ENCODE measurements at places on chromosomes 5 and 9.
A peak's percentile ranks its signal among the peaks of the same experiment; 100 is the strongest.

- H3K27me3 ChIP-seq, result no peaks in the 10 kb centered on the region
- peak overlapping the region; percentile 62 for H3K27ac ChIP-seq
- peak; percentile 77 for DNase-seq
- peaks cover 15% of the 10 kb centered on the region for H3K4me1 ChIP-seq
- H3K4me3 ChIP-seq, result no peak overlapping the region
Observed at GRCh38 chr9:137720571-137721110, 101.8 kb downstream of the EHMT1 start.

DNA sequence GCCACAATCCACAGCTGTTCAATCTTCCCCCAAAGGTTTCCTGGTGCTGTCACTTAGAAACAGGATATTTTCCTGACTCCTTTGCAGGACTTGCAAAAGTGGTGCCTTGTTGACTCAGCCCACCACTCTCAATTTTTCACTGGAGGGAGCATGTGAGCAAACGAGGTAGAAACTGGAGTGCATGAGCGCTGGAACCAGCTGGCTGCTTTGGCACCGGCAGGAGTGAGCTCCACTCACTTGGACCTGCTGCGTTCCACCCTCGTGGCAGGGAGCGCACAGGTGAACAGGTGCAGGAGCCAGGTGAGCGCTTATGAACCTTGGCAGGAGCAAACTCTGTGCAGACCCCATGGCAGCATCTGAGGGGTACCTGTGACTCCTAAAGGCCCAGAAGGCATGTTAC, 364.1 kb upstream of the RORB start:
- no peak overlapping the region for H3K27ac ChIP-seq
- peak; percentile 28 for DNase-seq
- H3K36me3 ChIP-seq, result no peaks in the 10 kb centered on the region
- peaks cover 5% of the 10 kb centered on the region for H3K27me3 ChIP-seq
- no peaks in the 10 kb centered on the region for H3K4me1 ChIP-seq

GRCh38 chr9:131422241-131422792, 28.4 kb downstream of the PRRC2B start:
- peaks cover 42% of the 10 kb centered on the region for H3K4me1 ChIP-seq
- DNase-seq, result no peak
- H3K36me3 ChIP-seq, result peaks cover 26% of the 10 kb centered on the region
- no peaks in the 10 kb centered on the region for H3K27me3 ChIP-seq
- H3K27ac ChIP-seq, result peak overlapping the region; percentile 78
- H3K4me3 ChIP-seq, result no peak overlapping the region

DNA sequence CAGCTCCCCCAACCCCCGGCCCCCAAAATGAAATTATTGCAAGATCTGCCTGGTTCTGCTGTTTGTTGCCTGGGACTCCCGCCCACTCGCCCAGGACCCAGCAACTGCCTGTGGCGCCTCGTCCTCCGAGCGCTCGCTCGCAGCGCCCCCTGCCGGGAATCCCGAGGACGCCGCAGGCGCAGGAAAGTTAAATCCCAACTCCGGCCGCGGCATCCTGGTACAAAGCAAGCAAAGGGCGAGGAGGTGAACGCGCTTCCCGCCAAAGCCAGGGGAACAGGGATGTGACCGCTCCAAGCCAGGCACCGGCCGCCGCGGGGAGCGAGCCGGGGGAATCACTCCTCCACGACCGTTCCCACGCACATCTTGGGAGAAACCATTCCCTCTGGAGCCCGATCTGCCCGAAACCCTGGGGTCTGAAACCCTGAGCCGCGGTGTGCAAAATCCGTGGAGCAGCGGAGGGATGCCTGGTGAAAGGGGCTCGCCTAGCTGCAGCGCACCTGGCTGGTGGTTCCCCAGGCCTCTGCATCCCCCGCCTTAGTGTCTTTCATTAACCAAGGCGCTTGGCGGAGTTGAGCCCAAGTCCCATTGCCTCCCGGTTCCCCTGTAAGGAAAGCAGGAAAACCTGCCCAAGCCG, 1.3 kb downstream of the SEMA5A start:
- peak; percentile 91 for DNase-seq
- H3K36me3 ChIP-seq, result peaks cover 15% of the 10 kb centered on the region
- H3K4me1 ChIP-seq, result peaks cover 4% of the 10 kb centered on the region
- peak overlapping the region; percentile 59 for H3K4me3 ChIP-seq
- no peaks in the 10 kb centered on the region for H3K27me3 ChIP-seq

DNA sequence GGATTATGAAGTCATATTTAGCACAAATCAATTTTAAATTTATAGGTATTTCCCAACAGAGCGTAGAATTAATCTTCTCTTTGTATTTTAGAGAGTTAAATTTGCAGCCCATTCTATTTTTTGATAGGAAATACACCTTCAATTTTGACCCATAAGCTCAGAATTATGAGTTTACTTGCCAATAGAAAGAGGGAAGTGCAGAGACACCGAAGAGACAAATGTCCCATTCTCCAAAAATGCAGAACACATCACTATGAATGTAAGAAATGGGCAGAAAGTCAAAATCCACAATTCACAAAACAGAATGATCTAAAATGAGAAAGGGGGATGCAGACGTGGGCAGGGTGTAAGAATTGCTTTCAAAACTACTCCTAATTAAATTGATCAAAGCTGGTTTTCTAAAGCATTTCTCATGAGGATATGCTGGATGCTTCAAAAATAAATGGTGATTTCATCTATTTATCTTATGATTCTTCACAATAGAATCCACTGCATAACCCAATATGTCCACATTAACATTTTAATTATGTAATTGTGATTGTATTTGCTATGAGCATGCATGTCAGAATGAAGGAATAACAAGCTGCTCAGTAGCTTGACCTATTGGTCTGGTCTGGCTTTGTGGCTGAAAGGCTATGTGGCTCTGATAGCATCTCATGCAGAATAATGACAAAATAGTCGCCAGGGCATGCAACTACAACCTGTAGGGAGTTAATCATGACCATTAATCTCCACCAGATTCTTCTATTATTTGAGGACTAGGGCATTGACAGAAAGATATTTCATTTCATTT, 550.1 kb upstream of the CDH18 start:
- H3K4me1 ChIP-seq, result no peaks in the 10 kb centered on the region
- DNase-seq, result no peak
- H3K27ac ChIP-seq, result no peak overlapping the region
- H3K4me3 ChIP-seq, result no peak overlapping the region
- no peaks in the 10 kb centered on the region for H3K27me3 ChIP-seq
- no peaks in the 10 kb centered on the region for H3K36me3 ChIP-seq

GRCh38 chr5:1255081-1255561, 29.9 kb downstream of the SLC6A18 start:
- no peak for DNase-seq
- no peak overlapping the region for H3K27ac ChIP-seq
- no peaks in the 10 kb centered on the region for H3K36me3 ChIP-seq
- no peaks in the 10 kb centered on the region for H3K4me1 ChIP-seq
- no peaks in the 10 kb centered on the region for H3K27me3 ChIP-seq

- no peak for DNase-seq
- peaks cover 24% of the 10 kb centered on the region for H3K4me1 ChIP-seq
- no peaks in the 10 kb centered on the region for H3K36me3 ChIP-seq
Observed at GRCh38 chr5:141485321-141486055, 658 bp downstream of the PCDHGC4 start.

GRCh38 chr5:68214482-68215207, 911 bp upstream of the PIK3R1 start:
- DNase-seq, result no peak
- H3K36me3 ChIP-seq, result 0 out of 2 replicates have a peak, but pooled peaks cover 10% of the 10 kb centered on the region
- H3K4me1 ChIP-seq, result peaks cover 12% of the 10 kb centered on the region
- H3K4me3 ChIP-seq, result peak overlapping the region; percentile 61

- no peak overlapping the region for H3K27ac ChIP-seq
- H3K27me3 ChIP-seq, result no peaks in the 10 kb centered on the region
- no peaks in the 10 kb centered on the region for H3K4me1 ChIP-seq
- DNase-seq, result no peak
Observed at GRCh38 chr5:125186911-125187375, 440.5 kb upstream of the ZNF608 start.

DNA sequence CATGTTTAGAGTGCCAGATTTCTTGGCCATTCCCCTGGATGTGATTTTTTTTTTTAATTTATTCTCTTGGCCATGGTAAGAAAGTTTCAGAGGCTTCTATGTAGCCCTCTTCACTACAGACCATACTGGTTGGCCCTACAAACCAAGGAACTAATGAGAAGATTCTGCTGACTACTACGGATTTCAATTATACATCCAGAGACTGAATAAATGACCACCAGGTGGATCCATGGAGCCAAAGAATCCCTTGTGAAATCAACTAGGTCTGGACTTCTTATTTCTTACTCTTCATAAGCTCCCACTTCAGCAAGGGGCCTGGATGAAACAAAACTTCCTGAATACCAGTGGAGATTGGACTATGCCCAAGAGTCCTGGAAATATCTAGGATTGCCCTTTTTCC, 27.6 kb downstream of the ZNF622 start:
- no peak overlapping the region for H3K27ac ChIP-seq
- no peak overlapping the region for H3K4me3 ChIP-seq
- peaks cover under 1% of the 10 kb centered on the region for H3K27me3 ChIP-seq
- DNase-seq, result no peak

DNA sequence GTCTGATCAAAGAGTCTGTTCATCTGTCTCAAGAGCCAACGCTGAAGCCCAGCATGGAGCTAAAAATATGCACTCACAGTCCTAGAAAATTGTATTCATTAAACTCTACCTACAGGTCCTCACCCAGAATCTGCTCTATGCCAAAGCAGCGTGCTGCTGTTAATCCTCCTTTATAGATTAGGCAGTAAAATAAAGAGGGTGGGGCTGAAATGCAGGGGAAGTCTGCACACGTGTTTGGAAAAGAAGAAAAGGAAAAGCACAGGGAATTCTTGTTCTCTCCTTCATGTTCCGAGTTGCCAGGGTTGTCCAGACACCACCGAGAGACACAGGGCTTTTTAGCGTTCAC, 121.4 kb upstream of the TMEM161B start:
- no peaks in the 10 kb centered on the region for H3K27me3 ChIP-seq
- DNase-seq, result no peak
- no peak overlapping the region for H3K4me3 ChIP-seq
- H3K36me3 ChIP-seq, result no peaks in the 10 kb centered on the region

GRCh38 chr5:34970552-34970951, 41.2 kb downstream of the DNAJC21 start:
- H3K36me3 ChIP-seq, result no peaks in the 10 kb centered on the region
- H3K4me3 ChIP-seq, result no peak overlapping the region
- H3K27ac ChIP-seq, result no peak overlapping the region

- no peaks in the 10 kb centered on the region for H3K27me3 ChIP-seq
- no peaks in the 10 kb centered on the region for H3K36me3 ChIP-seq
- DNase-seq, result no peak
- H3K27ac ChIP-seq, result no peak overlapping the region
- no peak overlapping the region for H3K4me3 ChIP-seq
- H3K4me1 ChIP-seq, result no peaks in the 10 kb centered on the region
Observed at GRCh38 chr9:74576176-74576575, 79.0 kb downstream of the RORB start.

DNA sequence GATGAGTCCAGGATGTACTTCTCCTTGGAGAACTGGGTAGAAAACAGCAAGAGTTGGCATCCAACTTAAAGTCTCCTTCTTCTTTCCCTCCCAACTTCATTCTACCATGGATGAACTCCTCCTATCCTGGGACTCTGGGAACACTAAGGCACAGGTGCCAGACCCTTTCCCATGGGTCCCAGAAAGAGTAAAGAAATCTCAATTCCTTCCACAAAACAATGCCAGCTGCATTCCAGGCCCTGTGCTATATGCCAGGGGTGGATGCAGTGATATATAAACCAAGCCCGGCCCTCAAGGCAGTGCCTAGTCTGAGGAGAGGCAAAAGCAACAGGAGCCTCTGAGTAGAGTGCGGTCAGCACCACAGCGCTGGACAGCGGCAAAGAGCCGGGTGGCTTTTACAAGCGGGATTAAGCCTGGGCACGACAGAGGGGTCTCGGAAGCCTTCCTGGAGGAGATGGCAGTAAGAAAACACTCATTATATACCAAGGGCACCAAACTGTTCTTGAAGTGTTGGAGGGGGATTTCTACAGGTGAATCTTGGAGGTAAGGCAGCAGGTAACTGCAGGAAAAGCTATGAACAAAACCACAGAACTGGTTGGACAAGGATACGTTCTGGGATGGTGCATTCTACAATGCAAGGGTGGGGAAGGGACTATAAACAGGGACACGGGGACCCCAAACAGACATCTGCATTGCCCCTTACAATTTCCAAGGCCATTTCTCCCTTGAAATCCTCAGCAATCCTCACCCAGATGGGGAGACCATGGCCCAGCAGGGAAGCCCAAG, 16.4 kb upstream of the TOR2A start:
- no peaks in the 10 kb centered on the region for H3K4me1 ChIP-seq
- no peak for DNase-seq
- H3K4me3 ChIP-seq, result no peak overlapping the region
- no peak overlapping the region for H3K27ac ChIP-seq
- no peaks in the 10 kb centered on the region for H3K36me3 ChIP-seq

GRCh38 chr5:171663311-171664085, 122.1 kb upstream of the SMIM23 start:
- no peak overlapping the region for H3K27ac ChIP-seq
- no peak overlapping the region for H3K4me3 ChIP-seq
- H3K27me3 ChIP-seq, result no peaks in the 10 kb centered on the region
- peaks cover 9% of the 10 kb centered on the region for H3K4me1 ChIP-seq
- H3K36me3 ChIP-seq, result no peaks in the 10 kb centered on the region

- H3K4me1 ChIP-seq, result no peaks in the 10 kb centered on the region
- DNase-seq, result no peak
- H3K27me3 ChIP-seq, result no peaks in the 10 kb centered on the region
Observed at GRCh38 chr5:74085782-74086181, 459.8 kb downstream of the ARHGEF28 start.

DNA sequence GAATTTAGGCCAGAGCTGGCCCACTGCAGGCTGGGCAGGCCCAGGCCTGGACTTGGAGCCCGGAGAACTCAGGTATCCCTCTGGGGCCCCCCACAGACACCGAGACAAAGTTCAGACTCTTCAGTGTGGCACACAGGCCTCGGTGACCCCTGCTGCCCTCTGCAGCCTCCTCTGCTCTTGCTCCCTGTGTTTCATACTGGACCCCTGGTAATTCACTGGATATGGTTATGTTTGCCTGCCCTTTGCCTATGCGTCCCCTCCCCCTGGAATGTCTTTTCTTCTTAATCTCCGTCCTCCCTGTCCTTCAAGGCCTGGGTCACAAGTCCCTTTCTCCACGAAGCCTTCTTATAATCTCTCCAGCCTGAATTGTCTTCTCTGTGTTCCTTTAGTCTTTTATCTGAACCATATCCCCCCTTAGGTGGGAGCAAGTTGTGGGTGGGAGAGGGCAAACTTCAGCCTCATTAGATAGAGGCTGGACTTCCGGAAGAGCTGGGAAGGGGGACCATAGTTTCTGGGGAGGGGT, 30.1 kb downstream of the GSN start:
- H3K4me3 ChIP-seq, result no peak overlapping the region
- H3K27ac ChIP-seq, result no peak overlapping the region
- no peaks in the 10 kb centered on the region for H3K27me3 ChIP-seq
- no peak for DNase-seq

- no peaks in the 10 kb centered on the region for H3K36me3 ChIP-seq
- H3K27me3 ChIP-seq, result peaks cover 3% of the 10 kb centered on the region
- H3K4me1 ChIP-seq, result no peaks in the 10 kb centered on the region
- no peak overlapping the region for H3K27ac ChIP-seq
Observed at GRCh38 chr9:91873637-91874051, 76.4 kb downstream of the ROR2 start.

GRCh38 chr5:175718401-175719108, 60.7 kb downstream of the HRH2 start:
- H3K4me3 ChIP-seq, result no peak overlapping the region
- no peaks in the 10 kb centered on the region for H3K4me1 ChIP-seq
- H3K36me3 ChIP-seq, result no peaks in the 10 kb centered on the region
- peak; percentile 19 for DNase-seq
- no peaks in the 10 kb centered on the region for H3K27me3 ChIP-seq
